RCC 7860 (cell line): ENCODE measurements at places on chromosomes 3 and 15.

- peak; percentile 97 for DNase-seq
Measured at GRCh38 chr3:153052096-153052460, 109.9 kb upstream of the RAP2B start.

DNA sequence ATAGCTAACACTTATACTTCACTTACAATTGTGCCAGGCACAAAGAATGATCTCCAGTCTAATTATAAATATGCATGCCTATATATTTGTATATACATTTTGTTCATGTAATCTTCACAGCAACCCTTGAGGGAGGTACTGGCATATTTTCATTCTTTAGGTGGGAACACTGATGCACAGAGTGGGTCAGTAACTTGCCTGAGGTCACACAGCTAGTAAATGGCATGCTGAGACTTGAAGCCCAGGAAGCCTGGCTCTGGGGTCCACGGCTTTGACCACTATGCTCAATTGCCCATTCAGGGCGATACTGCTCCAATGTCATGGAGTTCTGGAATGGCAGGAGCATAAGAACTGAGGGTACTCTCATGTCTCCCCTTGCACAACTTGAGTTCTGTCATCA is 139.8 kb downstream of the SHQ1 start:
- DNase-seq: no peak

- no peak for DNase-seq
Measured at GRCh38 chr3:172549144-172549543, 25.9 kb upstream of the TNFSF10 start.

- DNase-seq: no peak
Measured at GRCh38 chr15:68852461-68852860, 31.8 kb upstream of the ANP32A start.

DNA sequence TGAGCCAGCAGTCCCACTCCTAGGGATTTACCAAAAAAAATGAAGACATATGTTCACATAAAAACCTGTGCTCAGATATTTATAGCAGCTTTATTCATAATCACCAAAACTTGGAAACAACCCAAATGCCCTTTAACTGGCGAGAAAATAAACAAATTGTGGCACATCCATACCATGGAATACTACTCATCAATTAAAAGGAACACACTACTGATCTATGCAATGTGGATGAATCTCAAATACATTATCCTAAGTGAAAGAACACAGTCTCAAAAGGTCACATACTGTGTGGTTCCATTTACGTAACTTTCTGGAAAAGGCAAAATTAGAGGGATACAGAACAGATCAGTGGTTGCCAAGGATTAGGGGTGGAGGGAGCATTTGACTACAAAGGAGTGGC is 394.5 kb downstream of the SHQ1 start:
- no peak for DNase-seq

DNA sequence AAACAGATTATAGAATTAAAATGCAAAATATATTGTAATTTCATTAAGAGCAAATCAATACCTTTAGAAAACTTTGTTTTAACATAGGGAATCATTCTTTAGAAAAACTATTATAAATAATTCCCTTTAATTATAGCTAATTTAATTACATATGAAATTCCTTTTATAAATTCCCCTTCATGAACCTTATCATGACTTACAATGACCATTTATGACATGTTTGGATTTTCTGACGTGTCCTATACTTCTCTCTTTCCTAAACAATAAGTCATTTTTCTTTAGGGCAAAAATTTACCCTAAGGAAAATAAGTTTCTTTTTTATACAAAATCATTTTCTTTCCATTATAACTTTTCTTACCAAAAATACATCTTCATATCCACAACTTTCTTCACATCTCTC is 37.8 kb downstream of the PRR20G start:
- DNase-seq: no peak

DNA sequence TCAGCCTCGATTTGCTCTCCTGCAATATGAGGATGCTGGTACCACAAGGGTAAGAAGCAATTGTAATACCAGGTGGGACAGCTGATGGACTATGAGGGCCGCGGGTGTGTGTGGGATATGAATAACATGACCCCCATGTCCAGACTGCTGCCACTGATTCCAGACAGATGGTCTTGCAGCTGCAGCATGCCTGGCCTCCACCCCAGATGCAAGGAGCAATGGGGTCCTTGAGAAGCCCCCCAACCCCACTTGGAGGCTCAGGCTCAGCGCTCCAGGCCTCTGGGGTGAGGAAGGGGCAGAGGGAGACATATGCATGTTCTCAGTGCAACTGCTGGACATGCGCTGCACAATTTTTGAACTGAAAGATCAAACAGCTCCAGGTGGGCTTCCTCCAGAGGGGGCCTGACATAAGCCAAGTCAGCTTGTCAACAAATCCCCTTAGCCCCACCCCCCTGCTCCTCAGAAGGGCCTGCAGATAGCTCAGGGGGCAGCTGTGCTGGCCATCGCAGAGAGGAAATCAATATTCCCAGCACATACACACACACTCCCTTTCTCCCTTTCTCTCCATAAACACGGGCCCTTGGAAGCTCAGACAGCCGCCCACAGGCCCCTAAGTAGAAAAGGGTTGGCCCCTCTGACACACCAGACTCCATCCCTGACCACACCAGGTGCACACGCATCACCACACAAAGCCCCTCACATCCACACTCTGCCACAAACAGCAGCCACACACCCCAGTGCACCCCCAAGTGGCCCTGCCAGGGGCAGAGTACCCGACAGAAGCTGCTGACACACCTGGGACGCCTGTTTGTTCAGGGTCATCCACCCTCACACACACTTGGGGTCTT is 107.0 kb downstream of the IQSEC1 start:
- no peak for DNase-seq

- DNase-seq: peak; percentile 61
Measured at GRCh38 chr3:143973259-143974021, 1.8 kb downstream of the DIPK2A start.

- DNase-seq: no peak
Measured at GRCh38 chr3:29771602-29772001, 490.7 kb downstream of the RBMS3 start.

DNA sequence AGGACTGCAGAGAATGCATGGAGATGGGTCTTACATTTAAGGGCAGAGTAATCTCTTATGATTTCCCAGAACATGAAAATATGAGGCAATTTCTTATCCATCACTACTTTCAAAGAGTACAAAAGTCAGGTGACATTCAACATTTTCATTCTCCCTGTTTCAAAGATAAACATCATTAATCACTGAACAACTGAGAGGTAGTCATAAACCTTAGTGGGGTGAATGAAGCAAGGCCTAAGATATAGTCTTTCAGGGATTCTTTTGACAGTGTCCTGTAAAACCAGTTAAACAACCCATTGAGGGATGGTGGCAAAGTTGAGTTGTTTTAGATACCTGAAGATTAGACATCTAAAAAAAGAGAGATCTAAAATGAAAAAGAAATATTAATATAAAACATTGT is 271.6 kb upstream of the CBLB start:
- DNase-seq: no peak

- peak; percentile 79 for DNase-seq
Measured at GRCh38 chr3:146125951-146126350, 35.0 kb downstream of the PLOD2 start.

- DNase-seq: no peak
Measured at GRCh38 chr15:64600794-64601193, 140.4 kb downstream of the ZNF609 start.

GRCh38 chr3:194148383-194148782 is 12.4 kb downstream of the HES1 start:
- DNase-seq: no peak

DNA sequence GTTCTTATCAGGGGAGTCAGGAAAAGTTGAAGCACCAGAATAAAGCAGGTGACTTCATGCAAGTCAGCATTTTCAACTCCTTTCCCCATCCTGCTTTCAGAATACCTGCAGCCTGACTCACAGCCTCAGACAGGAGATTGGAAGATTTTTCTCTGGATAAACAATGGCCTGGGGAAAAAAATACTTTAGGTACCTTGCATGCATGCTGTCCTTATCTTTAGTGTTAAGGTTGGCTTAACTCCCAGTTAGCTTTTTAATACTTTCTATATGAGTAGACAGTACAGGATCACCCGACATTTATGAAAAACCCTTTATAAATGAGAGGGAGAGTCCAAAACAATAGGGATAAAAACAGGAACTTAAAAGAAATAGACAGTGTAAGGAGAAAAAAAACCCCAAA is 53.6 kb downstream of the PAK2 start:
- peak; percentile 95 for DNase-seq

DNA sequence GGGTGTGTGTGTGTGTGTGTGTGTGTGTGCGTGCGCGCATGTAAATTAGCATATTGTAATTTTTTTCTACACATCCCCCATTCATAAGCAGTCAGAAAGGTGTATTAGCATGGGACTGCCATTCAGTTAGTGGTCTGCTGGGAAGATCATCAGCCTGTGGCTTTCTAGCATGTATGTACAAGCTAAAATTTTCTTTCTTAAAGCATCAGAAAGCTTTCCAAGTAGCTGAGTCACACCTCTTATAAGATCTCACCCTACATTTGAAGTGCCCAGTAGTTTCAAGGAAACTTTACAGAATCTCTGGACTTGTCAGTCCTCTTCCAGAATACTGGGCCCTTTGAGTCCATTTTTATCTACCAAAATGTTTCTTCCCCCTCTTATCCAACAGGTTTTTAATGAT is 411.4 kb upstream of the TPRG1 start:
- DNase-seq: no peak

GRCh38 chr3:155407971-155408370 is 114.5 kb upstream of the STRIT1 start:
- no peak for DNase-seq
